ENCODE measurements at places on chromosomes 3 and 15.
A peak's percentile ranks its signal among the peaks of the same experiment; 100 is the strongest.

GRCh38 chr3:111603679-111604078, 8.5 kb upstream of the ZBED2 start:
- no peak for ATAC-seq

DNA sequence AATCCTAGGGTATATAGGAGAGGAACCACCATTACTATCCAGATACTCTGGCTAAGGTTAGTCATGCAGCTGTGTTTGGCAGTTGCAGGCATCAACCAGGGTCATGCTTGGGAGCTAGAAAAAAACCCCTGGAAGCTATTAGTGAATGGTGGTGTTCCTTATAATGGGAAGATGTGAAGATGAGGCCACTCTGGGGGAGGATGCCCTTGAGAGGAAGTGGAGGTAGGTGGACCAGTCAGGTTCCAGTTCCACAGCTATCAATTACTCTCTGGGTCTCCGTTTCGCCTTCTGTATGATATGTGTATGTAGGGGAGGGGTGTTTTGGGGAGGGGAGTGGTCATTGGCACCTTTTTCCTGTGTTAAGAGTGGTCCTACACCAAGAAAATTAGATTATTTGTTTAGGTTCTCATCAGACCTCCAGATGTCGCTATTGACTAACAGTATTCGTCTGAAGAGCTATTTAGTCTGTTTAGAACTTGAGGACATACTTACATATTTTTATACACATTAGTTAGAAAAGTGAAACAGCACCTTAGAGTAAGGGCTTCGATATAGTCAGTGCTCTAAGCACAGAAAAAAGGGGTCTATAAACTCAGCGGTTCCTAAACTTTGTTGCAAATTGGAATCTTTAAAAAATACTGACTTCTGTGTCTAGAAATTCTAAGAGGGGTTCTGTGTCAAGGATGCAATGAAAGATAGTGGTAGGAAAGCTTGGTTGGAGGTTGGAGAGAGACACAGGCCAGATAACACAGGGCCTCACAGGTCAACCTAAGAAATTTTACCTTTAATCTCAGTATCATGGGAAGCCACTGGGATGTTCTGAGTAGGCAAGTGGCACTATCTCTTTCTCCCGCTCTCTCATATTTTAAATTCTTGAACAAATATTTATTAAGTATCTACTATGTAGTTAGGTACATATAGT, 9.1 kb upstream of the HPS3 start:
- peak; percentile 52 for ATAC-seq

- ATAC-seq: no peak
Measured at GRCh38 chr3:46624975-46625490, 12.7 kb downstream of the FAM240A start.

- no peak for ATAC-seq
Measured at GRCh38 chr3:141413801-141414689, 45.7 kb downstream of the ZBTB38 start.

- ATAC-seq: no peak
Measured at GRCh38 chr3:129701161-129701560, 94.7 kb upstream of the PLXND1 start.
